ENCODE measurements at places on chromosomes 2 and 18. TPM values are rescaled to one million over a fixed set of nuclear protein-coding genes. Genes with fewer than 3 reads are reported as not detected.

DNA sequence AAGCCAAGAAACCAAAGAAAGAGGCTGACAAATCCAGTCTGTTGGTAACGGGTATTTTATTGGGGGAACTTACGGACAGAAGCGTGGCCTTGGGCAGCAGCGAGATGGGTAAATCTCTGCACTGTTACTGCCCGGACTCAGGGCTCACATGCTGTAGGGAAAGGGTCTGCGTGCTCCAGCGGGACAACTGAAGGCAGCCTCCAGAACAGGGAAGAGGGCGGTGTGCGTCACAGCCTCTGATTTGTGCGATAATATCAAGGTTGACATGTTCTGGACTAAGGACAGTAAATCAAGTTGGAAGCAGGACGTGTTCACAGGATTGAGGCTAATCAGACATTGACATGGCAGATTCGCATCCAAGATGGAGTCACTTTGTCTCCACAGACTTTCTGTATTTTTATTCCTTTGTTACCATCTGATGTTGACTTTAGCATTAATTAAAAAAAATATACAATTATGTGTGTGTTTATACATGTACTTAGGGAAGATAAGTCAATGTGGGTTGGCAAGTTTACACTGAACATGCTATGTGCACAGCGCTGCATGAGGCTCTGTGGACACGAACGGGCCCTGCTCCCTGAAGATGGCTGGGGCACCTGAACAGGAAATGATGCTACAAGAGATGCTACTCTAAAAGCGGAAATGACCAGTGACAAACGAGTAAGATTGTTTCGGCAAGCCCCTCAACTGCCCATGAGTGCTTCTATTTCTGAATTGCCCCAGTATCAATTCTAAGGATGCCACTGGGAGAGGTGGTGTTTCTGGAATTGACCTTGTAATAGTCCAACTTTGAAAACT is 22.6 kb upstream of the DCDC2C start:
- DNase-seq, result no peak

ARHGAP28 gene
- total RNA-seq, result 4.4 TPM

TXNDC2 gene
- total RNA-seq, result under 0.01 TPM

DNA sequence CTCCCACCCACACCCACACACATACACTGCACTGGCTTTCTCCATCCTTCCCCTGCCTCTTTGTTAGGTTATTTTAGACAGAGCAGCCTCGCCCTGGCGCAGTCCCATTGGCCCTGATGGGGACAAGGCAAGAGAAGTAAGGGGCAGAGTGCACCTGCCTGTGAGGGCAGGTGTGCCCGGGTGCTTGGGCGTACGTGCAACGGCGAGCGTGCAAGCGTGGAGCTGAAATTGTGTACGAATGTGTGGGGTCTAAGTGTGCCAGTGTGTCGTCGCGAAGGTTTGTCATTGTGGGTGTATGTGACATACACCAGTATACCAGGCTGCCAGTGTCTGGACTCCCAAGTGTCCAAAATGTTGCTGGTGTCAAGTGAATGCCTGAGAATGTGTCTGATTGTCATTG is 544 bp downstream of the LRATD1 start:
- DNase-seq, result no peak

GRCh38 chr2:236908439-236909192 is 177.1 kb upstream of the COPS8 start:
- DNase-seq, result no peak

DNA sequence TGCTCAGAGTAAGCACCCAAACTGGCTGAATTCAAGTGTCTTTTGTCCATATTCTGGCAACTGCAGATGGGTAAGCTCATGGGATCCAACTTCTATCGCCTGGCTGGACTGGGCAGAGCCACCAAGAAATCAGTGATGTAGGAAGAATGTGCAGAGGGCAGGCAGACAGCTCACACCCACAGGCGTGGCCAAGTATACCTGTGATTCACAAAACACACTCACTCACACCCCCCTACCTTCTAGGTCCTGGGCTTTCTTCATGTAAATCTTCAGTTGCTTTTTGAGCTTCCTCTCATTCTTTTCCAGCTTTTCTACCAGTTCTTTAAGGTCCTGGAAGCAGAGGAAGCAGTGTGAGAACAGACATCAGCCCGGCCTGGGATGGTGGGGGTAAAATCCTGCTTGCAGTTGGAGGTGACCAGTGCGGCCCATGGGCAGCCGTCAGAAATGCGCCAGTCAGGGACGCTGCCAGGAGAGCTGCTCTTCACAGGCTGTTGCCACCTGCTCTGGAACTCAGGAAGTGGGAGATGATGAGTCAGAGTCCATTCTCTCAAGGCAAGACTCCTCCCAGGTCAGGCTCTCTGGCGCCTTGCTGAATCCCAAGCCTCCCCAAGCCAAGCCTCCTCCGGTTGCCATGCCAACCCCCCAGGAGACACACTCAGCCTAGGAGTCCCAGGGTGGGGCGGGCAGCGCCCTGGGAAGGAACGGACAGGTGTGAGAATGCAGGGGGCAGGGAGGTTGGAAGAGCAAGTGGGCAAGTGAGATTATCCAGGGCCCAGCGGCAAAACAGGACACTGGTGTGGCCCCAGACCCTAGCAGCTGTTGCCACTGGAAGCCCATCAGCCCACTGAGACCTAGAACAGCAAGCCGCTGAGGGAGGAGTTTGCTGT is 36.2 kb upstream of the ACAA2 start:
- peak; percentile 63 for DNase-seq

GRCh38 chr2:97908208-97908676 is 87.5 kb downstream of the TMEM131 start:
- DNase-seq, result no peak

GRCh38 chr2:19505-19904 is 26.8 kb downstream of the FAM110C start:
- no peak for DNase-seq

DNA sequence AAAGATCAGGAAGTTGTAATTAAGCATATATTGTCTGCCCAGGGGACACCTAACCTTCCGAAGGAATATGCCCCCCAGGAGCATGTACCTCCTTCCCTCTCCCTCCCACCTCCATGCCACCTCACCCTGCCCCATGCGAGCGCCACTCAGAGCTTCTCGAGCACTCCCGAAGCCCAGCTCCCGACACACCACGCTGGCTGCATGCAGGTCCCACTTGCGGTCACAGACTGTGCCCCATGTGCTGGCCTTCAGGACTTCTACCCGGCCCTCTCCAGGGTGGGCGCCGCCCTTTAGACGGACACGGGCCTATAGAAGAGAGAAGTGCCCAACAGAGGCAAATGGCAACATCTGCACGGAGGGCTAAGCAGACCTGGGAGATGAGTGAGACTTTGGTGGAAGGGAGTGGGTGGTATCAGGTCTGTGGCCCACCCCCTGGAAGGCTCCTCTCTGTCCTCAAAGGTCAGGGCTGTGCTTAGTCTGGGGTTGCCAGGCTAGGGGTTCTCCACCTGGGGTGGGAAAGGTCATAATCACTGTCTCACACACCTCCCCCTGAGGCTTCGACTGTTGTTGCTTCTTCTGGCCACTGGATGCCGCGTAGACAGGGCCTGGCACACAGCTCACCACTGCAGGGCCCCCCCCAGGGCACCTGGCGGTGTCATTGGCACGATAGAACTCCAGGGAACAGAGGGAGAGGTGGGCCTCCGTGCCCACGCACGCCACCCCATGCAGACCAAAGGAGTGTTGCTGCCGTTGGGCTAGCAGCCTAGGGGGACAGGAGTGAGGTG is 6.6 kb downstream of the HTRA2 start:
- no peak for DNase-seq
